ENCODE measurements at places on chromosomes 7 and 10.

GRCh38 chr10:49089557-49090188 lies 25.6 kb downstream of the VSTM4 start:
- no peak for DNase-seq

- DNase-seq: no peak
Measured at GRCh38 chr10:110379831-110380230, 75.1 kb upstream of the SMNDC1 start.

- DNase-seq: no peak
Measured at GRCh38 chr7:35695473-35695850, 527 bp upstream of the HERPUD2 start.

GRCh38 chr7:42212541-42213090 lies 24.4 kb downstream of the GLI3 start:
- DNase-seq: no peak

DNA sequence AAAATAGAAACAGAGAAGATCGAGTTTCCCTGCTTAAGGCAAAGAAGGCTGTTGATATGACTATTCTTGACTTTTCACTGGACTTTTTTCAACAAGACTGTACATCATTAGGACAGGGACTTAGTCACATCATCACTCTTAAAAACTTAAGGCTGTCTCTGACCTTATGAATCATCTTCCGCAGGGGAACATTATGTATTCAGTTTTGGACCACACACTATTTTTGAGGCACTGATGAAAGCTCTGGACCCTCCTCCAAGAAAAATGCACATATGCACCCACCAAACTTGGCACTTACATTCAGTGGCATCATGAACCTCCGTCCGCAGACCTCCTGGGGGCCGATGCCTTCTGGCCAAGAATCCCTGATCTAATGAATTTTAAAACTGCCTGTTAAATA lies 96.4 kb downstream of the CALD1 start:
- no peak for DNase-seq

- no peak for DNase-seq
Measured at GRCh38 chr7:90488220-90488619, 18.8 kb downstream of the PTTG1IP2 start.

DNA sequence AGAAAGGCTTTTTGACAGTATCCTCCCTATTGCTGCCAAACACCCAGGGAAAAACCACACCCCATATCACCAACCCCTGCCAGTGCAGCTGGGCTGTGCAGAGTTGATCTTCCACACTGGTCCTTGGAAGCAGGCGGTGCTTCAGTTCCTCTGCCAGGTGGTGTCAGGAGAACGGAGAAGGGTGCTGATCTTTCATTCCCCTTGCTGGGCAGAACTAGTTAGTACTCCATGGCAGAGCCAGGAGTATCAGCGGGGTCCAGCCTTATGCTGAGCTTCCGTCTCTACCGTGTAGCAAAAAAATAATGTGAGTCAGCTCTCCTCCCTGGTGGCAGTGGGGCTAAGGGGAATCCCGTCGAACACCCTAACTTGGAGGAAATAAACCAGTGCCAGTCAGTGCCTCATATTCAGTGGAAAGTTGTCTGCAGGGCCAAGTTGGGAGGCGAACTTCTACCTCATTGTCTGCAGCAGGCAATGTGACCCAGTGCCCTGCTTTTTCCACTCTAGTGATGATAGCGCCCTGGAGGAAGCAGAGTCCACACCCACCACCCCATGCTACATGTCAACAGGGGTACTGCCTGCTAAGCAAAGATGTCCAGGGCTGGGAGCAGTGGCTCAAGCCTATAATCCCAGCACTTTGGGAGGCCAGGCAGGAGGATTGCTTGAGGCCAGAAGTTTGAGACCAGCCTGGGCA lies 175.4 kb downstream of the AUTS2 start:
- DNase-seq: no peak

DNA sequence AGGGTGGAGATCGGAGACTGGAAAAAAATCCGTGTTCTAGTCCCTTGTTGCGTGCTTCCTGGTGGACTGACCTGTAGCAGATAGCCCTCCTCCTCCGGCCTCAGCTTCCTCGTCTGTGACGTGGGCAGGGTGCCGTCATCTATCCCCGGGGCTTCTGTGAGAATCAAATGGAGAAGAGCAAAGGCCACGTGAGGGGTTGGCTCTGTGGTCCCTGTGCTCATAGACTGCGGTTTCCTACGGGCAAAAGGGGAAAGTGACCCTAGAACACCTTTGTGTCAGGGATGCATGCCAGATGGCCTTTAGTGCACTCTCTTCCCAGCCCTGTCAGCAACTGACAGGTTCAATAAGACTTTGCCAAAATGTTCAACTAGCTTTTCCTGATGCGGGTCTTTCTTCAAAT lies 33.7 kb downstream of the GRK5 start:
- DNase-seq: no peak

DNA sequence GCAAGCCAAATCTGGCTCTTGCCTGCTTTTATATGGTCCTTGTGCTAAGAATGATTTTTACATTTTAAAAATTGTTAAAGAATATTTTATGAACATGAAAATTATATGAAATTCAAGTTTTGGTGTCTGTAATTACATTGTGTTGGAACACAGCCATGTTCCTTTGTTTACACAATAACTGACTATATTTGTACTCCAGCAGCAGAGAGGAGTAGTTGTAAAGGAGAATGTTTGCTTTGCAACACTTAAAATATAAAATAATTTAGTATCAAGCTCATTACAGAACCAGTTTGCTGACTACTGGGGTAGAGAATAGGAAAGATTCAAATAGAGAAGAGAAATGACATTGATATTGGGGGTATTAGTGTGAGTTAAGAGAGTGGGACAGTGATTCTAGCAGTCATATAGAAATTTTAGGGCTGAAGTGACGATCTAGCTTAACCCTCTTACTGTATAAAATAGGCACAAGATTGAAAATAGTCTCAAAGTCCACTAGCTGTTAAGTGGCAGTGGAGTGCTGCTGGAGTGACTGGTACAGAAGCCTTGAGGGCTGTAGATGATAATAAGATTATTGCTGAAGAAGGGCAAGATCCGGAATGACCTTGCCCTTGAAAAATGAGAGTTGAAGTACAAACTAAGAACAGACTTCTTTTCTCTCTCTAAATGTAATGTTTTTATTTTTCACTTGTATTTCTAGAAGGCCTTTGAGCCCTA lies 28.2 kb downstream of the SGPL1 start:
- no peak for DNase-seq

DNA sequence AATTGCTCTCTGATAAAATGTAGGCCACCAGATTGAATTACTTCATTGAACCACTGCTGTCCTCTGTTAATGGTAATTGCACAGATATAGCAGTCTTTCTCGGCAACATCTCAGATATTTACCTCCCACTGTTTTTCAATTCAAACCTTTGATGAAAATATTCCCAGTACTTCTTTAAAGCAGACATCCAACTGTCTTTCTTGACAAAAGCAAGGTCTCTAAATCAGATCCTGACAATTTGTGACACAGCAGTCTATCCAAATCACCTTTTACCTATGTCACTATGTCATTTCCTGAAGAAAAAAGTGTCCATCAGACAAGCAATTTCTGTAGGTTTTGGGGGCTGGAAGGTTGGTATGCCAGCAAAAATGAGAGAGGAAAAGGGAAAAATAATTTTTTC lies 555.7 kb downstream of the AUTS2 start:
- no peak for DNase-seq

DNA sequence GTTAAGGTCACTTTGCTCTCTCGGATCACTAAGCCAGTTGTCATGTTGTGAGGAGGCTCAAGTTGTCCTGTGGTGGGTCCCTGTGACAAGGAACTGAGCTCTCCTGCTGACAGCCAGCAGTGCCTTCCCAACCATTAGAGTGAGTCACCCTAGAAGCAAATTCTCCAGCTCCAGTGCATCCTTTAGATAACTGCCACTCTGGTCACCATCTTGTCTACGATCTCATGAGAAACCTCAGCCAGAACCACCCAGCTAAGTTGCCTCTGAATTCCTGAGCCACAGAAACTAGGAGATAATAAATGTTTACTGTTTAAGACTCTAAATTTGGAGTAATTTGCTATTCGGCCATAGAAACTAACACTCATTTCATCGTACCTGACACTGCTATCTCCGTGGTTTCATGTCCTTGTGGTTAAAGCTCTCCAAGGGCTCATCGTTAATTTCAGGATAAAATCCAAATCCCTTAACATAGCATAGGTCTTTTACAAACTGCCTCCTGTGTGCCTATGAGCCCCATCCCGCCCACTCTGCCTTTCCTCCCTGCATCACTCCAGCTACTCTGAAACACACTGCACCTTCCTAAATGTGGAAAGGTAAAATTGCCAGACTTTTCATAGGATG lies 56.5 kb upstream of the WIPF3 start:
- DNase-seq: no peak

- DNase-seq: no peak
Measured at GRCh38 chr7:156547884-156548561, 92.6 kb upstream of the RNF32 start.

DNA sequence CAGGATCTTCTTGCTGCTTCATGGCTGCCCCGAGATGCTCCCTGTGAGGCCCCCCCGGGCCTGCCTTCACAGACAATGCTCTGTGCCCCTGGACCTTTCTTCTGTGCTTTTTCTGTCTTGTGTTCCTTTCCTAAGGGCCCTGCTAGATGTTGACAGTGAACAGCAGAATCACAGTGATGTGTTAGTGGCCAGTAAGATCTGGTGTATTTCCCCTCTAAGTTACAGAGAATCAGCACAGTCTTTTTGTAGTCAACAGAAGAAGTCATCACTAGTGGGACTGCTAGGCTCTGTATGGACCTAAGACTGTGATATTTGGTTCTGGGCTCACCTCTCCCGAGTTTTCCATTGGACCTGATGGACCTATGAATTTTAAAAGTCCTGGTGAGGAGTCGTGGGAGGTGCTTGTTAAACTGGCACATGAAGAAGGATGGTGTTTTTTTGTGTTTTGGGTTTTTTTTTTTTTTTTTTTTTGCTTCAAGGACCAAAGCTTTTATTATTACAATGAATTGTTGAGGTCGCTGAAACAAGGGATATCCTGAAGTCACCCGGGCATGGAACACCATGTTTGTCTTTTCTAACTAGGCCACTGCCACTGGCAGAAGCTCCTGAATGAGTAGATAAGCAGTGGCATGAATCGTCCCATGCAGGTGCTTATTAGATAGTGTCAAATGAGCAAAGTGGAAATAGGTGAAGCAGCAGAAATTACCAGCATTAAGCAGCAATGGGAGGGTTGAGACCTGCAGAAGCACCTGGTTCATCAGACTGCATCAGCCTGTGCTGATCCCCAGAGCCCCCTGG lies 194.8 kb downstream of the CELF2 start:
- no peak for DNase-seq

DNA sequence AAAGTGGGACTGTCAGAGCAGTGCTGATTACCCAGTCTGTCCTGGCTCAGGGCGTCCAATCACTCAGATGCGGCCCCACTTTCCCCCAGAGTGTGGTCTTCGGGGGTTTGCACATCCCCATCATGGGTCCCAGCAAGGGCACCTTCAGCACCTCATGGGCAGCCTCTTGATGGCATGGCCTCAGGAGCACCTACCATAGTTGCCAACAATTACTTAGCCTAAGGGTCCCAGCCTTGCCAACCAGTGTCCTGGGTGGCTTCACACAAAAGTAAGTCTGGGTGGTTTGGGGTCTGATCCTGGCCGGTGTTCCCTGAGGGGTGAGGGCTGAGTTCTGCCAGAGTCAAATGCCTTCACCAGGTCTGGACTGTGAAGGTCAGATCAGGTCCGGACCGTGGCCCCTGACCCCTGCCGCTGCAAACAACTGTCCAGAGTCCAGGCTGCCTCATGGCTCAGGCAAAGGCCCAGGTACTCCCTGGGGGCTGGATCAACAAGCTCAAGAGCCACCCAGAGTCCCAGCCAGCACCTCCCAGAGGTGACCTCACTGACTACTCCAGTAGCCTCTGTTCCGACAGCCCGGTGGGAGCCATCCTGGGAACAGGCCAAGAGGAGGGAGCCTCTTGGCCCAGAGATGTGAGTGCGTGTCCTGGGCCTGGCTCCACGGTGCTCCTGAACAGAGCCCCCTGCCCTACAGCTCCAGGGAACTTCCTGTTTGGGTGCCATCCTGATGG lies 6.2 kb upstream of the MARVELD1 start:
- no peak for DNase-seq

- DNase-seq: no peak
Measured at GRCh38 chr10:31804352-31804810, 124.2 kb downstream of the ARHGAP12 start.

GRCh38 chr10:120184547-120185337 lies 272.3 kb upstream of the PLPP4 start:
- no peak for DNase-seq

DNA sequence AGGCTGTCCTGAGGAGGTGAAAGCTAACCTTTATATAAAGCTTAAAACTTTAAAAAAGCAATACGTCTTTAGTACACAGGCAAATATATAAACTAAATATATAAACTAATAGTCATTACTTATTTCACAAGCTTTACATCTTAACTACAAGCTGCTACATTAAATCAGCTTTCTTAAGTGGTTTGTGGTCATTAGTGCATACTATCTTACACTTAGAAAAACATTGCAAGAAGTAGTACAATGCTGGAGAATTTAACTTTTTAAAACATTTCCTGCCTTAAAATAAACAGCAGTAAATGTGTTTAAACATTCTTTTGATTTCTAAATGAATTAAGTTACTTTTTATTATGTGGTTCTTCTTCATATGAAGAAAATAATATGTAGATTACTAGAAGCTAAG lies 36.3 kb downstream of the MET start:
- no peak for DNase-seq

DNA sequence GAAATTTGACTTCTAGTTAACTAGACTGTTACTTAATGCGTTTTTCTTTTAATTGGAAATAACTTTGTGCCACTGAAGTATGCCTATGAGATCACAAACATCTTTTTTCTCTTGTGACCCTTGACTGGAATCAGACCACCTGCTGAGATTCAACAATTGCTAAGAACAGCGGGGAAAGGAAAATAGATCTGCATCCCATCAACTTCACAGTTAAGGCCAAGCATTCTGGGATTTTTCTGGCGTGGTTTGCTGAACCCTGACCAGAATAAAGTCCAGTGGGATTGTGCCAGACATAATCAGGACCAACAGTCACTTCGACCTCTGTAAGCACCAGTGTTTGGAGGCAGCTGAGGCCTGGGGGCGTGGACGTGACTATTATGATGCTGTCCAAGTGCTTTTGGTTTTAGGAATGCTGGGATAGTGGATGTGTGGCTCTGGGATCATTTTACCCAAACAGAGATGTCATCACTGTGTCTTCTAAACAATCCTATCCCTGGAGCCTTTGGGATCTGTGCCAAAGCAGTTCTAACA lies 373.3 kb upstream of the PRKCQ start:
- DNase-seq: no peak

GRCh38 chr10:129028451-129028850 lies 438.6 kb upstream of the MGMT start:
- no peak for DNase-seq

DNA sequence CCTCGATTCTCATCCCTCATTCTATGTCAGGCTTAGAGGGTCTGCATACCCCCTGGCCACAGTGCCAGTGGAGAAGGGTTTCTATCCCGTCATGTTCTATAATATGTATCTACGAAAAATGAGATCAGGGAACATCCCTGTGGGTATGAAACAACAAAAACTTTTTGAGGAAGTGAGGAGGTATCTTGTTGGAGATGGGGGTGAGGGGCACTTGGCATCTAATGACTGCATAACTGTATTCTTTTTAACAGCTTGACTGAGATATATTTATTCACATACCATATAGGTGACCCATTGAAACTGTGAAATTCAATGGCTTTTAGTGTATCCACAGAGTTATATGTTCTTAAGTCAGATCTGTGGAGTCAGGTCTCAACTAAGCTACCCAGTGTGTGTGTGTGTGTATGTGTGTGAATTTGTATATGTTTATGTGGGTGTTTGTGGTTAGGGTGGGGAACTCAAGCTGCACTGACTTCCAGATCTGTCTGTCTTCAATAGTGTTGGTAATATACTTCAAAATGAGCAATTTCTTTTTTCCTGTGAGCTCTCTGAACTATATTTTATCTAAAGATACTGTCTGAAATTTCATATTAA lies 528.9 kb downstream of the CNTNAP2 start:
- DNase-seq: no peak

- no peak for DNase-seq
Measured at GRCh38 chr7:26618449-26618848, 245.9 kb downstream of the SKAP2 start.
